ENCODE measurements at places on chromosomes 1 and 21. TPM values are rescaled to one million over a fixed set of nuclear protein-coding genes. Genes with fewer than 3 reads are reported as not detected.

Gene SPATA21
- total RNA-seq, result not detected

Gene SELE
- not detected for total RNA-seq

Gene IL20
- not detected for total RNA-seq

Gene OR2AJ1
- total RNA-seq, result not detected

Gene ZNF124
- total RNA-seq, result 10.3 TPM

Gene HSPB7
- total RNA-seq, result 1,466 TPM

Gene S100A7A
- total RNA-seq, result not detected

Gene CITED4
- 15.9 TPM for total RNA-seq

Gene FGR
- 1.3 TPM for total RNA-seq

Gene CFAP45
- not detected for total RNA-seq

Gene CNIH4
- total RNA-seq, result 24.5 TPM

Gene RBM11
- total RNA-seq, result not detected

Gene GSTM4
- 18.1 TPM for total RNA-seq

Gene GSTM2
- total RNA-seq, result 29.2 TPM

Gene KCNJ9
- not detected for total RNA-seq

Gene DPT
- total RNA-seq, result 21.8 TPM

Gene ANGPTL1
- 75.2 TPM for total RNA-seq

Gene TP73
- total RNA-seq, result not detected

Gene ACOT11
- total RNA-seq, result 1.5 TPM

Gene REN
- 0.22 TPM for total RNA-seq

Gene KIF2C
- 0.46 TPM for total RNA-seq

Gene PPCS
- 35.6 TPM for total RNA-seq

Gene KRTAP21-1
- total RNA-seq, result not detected

Gene WNT4
- not detected for total RNA-seq

Gene LRRC38
- 2.1 TPM for total RNA-seq

Gene AQP10
- total RNA-seq, result not detected

Gene NTNG1
- total RNA-seq, result not detected

Gene CDK18
- total RNA-seq, result 1.2 TPM

Gene FABP3
- 2,424 TPM for total RNA-seq

Gene CFHR5
- not detected for total RNA-seq

Gene IPO13
- 81.9 TPM for total RNA-seq

Gene PROX1
- 5.7 TPM for total RNA-seq

Gene KRTAP13-2
- total RNA-seq, result not detected

Gene CA6
- not detected for total RNA-seq

Gene AVPR1B
- not detected for total RNA-seq

Gene ACTN2
- total RNA-seq, result 1,706 TPM

Gene PDXK
- total RNA-seq, result 39.2 TPM

Gene MSH4
- total RNA-seq, result 2.2 TPM

Gene CGN
- 0.34 TPM for total RNA-seq

Gene GPR61
- total RNA-seq, result not detected

Gene LRRC52
- total RNA-seq, result 0.35 TPM

Gene CD48
- not detected for total RNA-seq

Gene PGLYRP4
- total RNA-seq, result not detected

Gene GBP4
- 4.4 TPM for total RNA-seq

Gene TACSTD2
- total RNA-seq, result 1.8 TPM

Gene RGS8
- not detected for total RNA-seq

Gene CADM3
- total RNA-seq, result 1.0 TPM

Gene KRTAP7-1
- total RNA-seq, result not detected

Gene ILDR2
- total RNA-seq, result 0.10 TPM

Gene ADAMTS4
- total RNA-seq, result 1.2 TPM

Gene CYP4A22
- total RNA-seq, result 0.20 TPM

Gene SPRR2B
- total RNA-seq, result not detected

Gene GABPB2
- total RNA-seq, result 19.8 TPM

Gene TLR5
- 1.8 TPM for total RNA-seq

Gene JAM2
- 6.1 TPM for total RNA-seq

Gene TDRKH
- 3.9 TPM for total RNA-seq

Gene OPRD1
- total RNA-seq, result 0.24 TPM

Measured in gastrocnemius medialis (tissue), 4 donors.